ENCODE measurements at places on chromosomes 2 and 18. TPM values are rescaled to one million over a fixed set of nuclear protein-coding genes. Genes with fewer than 3 reads are reported as not detected.
A peak's percentile ranks its signal among the peaks of the same experiment; 100 is the strongest.

DNA sequence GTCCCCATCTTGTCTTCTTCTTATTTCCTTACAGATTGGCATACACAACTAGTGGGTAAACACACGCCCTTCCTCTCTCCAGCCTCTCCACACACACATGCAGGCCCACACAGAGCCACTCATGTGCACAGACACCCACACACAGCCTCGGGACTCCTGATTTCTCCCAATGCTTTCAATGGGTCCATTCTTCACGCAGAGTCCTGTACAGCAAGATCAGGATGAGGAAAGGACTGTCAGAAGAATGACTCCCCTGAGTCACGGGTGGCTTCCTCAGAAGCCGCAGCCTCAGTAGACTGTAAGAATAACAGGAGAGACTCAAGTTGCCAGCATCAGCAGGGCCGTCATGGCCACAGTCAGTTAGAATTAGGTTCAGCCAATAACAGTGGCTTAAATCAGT is 109.1 kb upstream of the GLI2 start:
- no peaks in the 10 kb centered on the region for H3K4me1 ChIP-seq
- H3K27ac ChIP-seq: no peak overlapping the region
- H3K27me3 ChIP-seq: peaks cover 4% of the 10 kb centered on the region
- DNase-seq: no peak

DNA sequence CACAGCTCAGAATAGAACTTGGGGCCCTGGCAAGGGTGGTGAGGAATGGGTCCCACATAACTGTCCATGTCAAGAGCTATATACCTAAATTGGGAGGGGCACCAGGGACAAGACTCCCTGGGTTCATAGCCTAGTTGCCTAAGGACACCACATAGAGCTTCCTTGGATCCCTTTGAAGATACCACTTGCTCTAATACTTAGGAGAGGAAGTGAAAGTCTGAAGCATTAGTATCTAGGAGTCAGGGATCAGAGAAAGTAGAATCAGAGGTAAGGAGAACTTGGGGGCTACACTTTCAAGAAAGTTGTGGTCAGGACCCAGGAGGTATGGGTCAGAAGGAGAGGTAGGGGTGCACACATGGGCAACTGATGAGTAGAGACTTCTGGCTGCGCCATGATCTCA is 318.2 kb upstream of the SLC39A10 start:
- no peaks in the 10 kb centered on the region for H3K36me3 ChIP-seq
- no peak overlapping the region for H3K4me3 ChIP-seq
- no peak for DNase-seq
- H3K27me3 ChIP-seq: no peaks in the 10 kb centered on the region

- DNase-seq: no peak
- H3K36me3 ChIP-seq: no peaks in the 10 kb centered on the region
- H3K4me1 ChIP-seq: no peaks in the 10 kb centered on the region
- H3K4me3 ChIP-seq: no peak overlapping the region
Measured at GRCh38 chr2:32863803-32864202, 83.0 kb upstream of the LTBP1 start.

DNA sequence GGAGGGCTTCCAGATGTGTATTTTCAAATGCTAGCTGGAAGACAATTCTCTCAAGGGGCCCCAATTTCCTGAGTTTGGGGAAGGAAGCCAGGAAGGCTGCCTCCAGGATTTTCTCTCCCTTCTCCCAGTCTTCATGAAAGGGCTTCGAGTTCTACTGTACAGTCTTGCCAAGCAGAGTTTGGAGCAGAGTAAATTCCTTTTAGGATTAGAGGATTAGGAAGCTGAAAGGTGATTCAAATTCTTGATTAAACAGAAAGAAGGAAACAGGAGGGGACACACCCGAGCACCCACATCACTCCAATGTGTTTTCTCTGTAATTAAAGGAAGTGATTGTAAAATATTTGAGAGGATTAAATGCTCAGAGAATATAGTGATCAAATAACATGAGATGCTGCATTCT is 217.8 kb downstream of the SETBP1 start:
- peaks cover 13% of the 10 kb centered on the region for H3K4me1 ChIP-seq
- H3K36me3 ChIP-seq: no peaks in the 10 kb centered on the region
- DNase-seq: no peak
- no peak overlapping the region for H3K27ac ChIP-seq

- no peak overlapping the region for H3K27ac ChIP-seq
- H3K36me3 ChIP-seq: no peaks in the 10 kb centered on the region
- no peak overlapping the region for H3K4me3 ChIP-seq
- no peaks in the 10 kb centered on the region for H3K4me1 ChIP-seq
Measured at GRCh38 chr18:4245456-4245855, 209.7 kb downstream of the DLGAP1 start.

- H3K27ac ChIP-seq: no peak overlapping the region
- no peak overlapping the region for H3K4me3 ChIP-seq
- no peaks in the 10 kb centered on the region for H3K36me3 ChIP-seq
- no peak for DNase-seq
- H3K4me1 ChIP-seq: no peaks in the 10 kb centered on the region
Measured at GRCh38 chr2:95552911-95553310, 38.9 kb upstream of the TRIM43 start.

DNA sequence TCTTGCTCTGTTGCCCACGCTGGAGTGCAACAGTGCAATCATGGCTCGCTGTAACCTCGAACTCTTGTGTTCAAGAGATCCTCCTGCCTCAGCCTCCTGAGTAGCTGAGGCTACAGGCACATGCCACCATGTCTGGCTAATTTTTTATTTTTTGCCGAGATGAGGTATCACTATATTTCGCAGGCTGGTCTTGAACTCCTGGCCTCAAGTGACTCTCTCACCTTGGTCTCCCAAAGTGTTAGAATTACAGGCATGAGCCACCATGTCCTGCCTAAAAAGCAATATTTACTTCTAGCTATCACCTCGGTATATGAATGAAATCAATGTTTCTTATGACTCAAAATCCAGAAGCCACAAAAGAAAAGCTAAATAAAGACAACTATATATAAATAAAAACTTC is 2.2 kb downstream of the BUB1 start:
- H3K4me1 ChIP-seq: peaks cover 45% of the 10 kb centered on the region
- peaks cover 33% of the 10 kb centered on the region for H3K36me3 ChIP-seq
- peaks cover 3% of the 10 kb centered on the region for H3K27me3 ChIP-seq
- H3K4me3 ChIP-seq: peak overlapping the region; percentile 64
- peak overlapping the region; percentile 64 for H3K27ac ChIP-seq

GRCh38 chr2:180187611-180188010 is 180.5 kb upstream of the CWC22 start:
- no peaks in the 10 kb centered on the region for H3K4me1 ChIP-seq
- H3K27me3 ChIP-seq: no peaks in the 10 kb centered on the region
- no peak overlapping the region for H3K4me3 ChIP-seq
- no peak for DNase-seq
- H3K27ac ChIP-seq: no peak overlapping the region

DNA sequence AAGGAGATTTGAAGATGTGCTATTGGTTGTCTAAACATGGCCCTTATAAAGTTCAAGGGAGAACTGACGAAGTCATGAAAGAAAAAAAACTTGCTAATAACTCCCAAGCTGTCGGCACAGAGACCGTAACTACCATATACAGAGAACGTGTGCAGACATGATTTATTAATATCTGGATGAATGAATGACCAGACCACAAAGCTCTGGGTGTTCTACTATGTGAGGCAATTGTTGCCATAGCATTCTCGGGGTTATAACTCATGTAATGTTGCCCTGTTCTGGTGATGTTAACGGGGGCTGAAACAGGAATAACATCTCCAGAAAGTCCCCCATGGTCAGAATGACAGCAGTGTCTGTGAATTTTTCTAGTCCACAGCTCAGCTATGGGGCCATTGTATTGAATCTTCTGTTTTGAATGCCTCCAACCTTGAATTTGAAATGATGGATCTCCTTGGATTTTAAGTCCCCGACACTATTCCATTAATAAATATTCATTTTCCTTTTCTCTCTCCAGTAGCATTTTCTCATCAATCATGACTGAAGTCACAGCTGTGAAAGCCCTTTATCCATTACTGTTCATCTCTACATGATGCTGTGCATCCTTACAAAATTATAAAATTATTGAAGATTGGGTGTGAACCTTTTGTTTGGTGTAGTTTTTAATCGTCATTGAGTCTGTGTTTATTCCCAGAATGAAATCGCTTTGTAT is 483.4 kb upstream of the KLHL29 start:
- no peaks in the 10 kb centered on the region for H3K27me3 ChIP-seq
- H3K36me3 ChIP-seq: no peaks in the 10 kb centered on the region
- H3K4me1 ChIP-seq: no peaks in the 10 kb centered on the region
- DNase-seq: no peak

DNA sequence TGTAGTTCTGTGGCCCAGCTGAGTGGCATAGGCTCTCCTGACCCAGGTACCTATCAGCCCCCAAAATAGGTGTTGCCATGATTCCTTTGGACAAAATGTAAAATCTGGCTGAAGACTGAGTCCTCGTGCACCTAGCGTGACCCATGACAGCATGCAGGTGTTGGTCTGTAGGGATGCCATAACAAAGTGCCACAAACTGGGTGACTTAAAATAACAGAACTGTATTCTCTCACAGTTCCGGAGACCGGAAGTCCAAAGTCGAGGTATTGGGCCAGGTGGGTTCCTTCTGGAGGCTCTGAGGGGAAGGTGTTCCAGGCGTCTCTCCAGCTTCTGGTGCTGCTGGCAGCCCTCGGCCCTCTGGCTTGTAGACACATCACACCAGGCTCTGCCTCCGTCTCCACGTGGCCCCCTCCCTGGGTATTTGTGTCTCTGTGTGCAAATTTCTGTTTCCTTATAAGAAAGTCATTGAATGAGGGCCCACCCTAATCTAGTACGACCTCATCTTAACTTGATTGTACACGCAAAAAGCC is 34.5 kb downstream of the LRRFIP1 start:
- no peak for DNase-seq
- H3K27me3 ChIP-seq: peaks cover 24% of the 10 kb centered on the region
- H3K4me3 ChIP-seq: no peak overlapping the region
- no peaks in the 10 kb centered on the region for H3K36me3 ChIP-seq
- H3K4me1 ChIP-seq: peaks cover 6% of the 10 kb centered on the region
- no peak overlapping the region for H3K27ac ChIP-seq

- H3K27ac ChIP-seq: no peak overlapping the region
- H3K36me3 ChIP-seq: no peaks in the 10 kb centered on the region
- no peak overlapping the region for H3K4me3 ChIP-seq
- peaks cover 54% of the 10 kb centered on the region for H3K27me3 ChIP-seq
- no peak for DNase-seq
Measured at GRCh38 chr2:66574701-66575624, 140.0 kb downstream of the MEIS1 start.

DNA sequence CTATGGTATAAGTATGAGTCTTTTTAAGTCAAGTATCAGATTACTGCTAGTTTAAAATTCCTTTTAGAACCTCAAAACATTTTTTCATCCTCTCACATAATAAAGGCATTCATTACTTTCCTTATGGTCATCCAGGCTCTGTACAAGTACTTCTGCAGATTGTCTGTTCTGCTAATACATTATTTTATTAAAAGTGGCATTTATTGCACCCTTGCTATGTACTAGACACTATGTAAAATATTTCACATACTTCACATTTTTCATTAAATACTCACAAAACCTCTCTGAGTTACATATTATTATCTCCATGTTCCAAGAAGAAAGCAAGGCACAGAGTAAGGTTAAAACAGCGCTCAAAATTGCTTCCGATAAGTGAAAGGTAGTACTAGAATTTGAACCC is 84.1 kb downstream of the RAPH1 start:
- no peak overlapping the region for H3K27ac ChIP-seq
- H3K4me1 ChIP-seq: peaks cover 8% of the 10 kb centered on the region
- H3K27me3 ChIP-seq: no peaks in the 10 kb centered on the region

DNA sequence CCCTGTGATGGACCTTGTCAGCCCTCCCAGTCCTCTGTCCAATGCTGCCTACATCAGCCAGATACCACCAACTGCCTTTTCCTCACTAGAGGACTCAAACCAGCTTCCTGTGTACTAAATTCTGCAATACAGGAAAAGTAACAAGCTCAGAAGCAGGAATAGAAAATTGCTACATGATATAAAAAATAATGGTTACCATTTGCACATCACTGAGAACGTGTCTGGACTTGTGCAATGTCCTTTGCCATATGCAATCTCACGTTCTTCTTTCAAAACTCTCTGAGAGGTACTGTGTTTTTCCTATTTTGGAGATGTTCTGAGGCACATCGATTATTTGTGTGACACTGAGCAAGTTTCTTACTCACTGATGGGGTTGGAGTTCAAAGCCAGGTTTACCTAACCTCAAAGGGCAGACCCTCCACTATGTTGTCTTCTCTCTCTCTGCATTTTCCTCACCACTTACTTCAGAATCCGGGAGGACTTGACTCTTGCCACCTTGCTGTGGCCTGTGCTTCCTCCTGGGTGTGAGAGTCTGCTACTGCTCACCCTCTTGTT is 12.1 kb downstream of the UPP2 start:
- H3K27me3 ChIP-seq: peaks cover 4% of the 10 kb centered on the region
- no peaks in the 10 kb centered on the region for H3K36me3 ChIP-seq
- H3K27ac ChIP-seq: no peak overlapping the region
- no peak overlapping the region for H3K4me3 ChIP-seq
- DNase-seq: no peak

DNA sequence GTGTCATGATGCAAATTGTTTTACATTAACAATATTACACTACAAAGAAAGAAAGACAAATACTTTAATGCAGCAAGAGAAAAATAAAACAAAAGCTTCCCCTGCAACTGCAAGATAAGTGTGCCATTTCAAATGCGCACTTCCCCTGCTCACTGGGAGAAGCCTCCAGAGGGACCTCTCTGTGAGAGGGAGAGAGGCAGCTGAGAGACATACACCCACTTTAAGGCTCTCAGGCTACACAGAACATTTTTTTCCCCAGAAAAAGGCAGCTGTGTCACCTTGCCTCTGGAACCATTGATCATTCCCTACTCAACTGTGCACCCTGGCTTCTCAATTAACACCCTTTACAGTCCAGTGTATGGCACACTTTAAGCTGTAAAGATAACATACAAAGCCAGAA is 75.2 kb downstream of the DPP4 start:
- no peak overlapping the region for H3K27ac ChIP-seq
- H3K27me3 ChIP-seq: no peaks in the 10 kb centered on the region
- no peak for DNase-seq
- H3K4me1 ChIP-seq: peaks cover 87% of the 10 kb centered on the region
- H3K4me3 ChIP-seq: no peak overlapping the region
- peaks cover 96% of the 10 kb centered on the region for H3K36me3 ChIP-seq

- no peak for DNase-seq
- no peaks in the 10 kb centered on the region for H3K36me3 ChIP-seq
- H3K27ac ChIP-seq: no peak overlapping the region
- no peaks in the 10 kb centered on the region for H3K4me1 ChIP-seq
Measured at GRCh38 chr2:132652474-132652873, 17.5 kb downstream of the LYPD1 start.

DNA sequence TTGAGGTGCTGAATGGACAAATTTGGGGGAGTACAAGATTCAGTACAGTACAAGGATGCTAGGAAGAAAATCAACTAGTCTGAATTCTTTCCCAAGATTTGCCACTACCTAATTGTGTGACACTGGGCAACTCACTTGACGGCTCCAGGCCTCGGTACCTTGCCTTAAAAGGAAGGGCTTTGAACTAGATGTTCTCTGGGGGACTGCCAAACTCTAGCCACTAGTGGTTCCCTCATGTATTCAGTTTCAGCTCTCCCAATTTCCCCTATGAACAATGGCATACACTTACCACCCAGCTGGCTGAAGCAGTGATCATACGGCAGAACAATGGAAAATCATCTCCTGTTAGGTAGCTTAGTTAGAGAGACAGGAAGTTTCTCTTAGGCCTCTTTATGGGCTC is 73.4 kb downstream of the VWC2L start:
- no peak overlapping the region for H3K4me3 ChIP-seq
- no peaks in the 10 kb centered on the region for H3K4me1 ChIP-seq
- no peak overlapping the region for H3K27ac ChIP-seq
- no peaks in the 10 kb centered on the region for H3K27me3 ChIP-seq
- no peaks in the 10 kb centered on the region for H3K36me3 ChIP-seq

Gene CLEC4F
- total RNA-seq: not detected

Gene MAB21L4
- not detected for total RNA-seq

Gene CAPN13
- total RNA-seq: not detected

Gene MSH2
- total RNA-seq: 48.0 TPM

Gene CD8B2
- total RNA-seq: not detected

Gene ALK
- total RNA-seq: not detected

Gene VIT
- not detected for total RNA-seq

All from activated CD4-positive, alpha-beta T cell treated with anti-CD3 and anti-CD28 coated beads, Interleukin-2, amount 10 ng/mL, durations not matched to agents 7 days and 5 days (primary cell).